ENCODE measurements at places on chromosomes 5 and 9.
A peak's percentile ranks its signal among the peaks of the same experiment; 100 is the strongest.

DNA sequence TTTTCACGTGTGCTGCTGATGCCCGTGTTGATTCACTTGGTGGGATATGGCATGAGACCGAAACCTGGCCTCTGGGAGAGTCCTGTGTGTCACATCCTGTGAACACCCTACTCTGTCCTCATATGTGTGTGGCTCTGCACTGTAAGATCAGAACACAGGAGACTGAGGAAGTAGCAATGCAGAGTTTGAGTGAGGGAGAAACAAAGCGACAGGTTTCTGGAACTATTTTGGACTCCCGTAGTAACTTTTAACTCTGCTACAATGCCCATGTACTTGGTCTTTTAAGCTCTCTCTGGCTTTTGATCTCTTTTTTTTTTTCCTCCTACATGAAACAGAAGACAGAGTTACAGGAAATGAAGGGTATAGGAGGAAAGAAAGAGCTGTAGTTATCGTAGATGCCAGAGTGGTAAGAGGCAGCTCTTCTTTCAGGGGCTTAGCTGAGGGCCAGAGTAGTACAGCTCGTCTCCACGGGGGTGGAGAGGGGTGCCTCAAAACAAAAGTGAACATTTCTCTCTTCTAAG lies 26.6 kb downstream of the GRAMD2B start:
- DNase-seq: peak; percentile 94

GRCh38 chr5:33363537-33363936 lies 77.2 kb upstream of the TARS1 start:
- no peak for DNase-seq

GRCh38 chr9:16310278-16311110 lies 560.0 kb downstream of the BNC2 start:
- DNase-seq: no peak

DNA sequence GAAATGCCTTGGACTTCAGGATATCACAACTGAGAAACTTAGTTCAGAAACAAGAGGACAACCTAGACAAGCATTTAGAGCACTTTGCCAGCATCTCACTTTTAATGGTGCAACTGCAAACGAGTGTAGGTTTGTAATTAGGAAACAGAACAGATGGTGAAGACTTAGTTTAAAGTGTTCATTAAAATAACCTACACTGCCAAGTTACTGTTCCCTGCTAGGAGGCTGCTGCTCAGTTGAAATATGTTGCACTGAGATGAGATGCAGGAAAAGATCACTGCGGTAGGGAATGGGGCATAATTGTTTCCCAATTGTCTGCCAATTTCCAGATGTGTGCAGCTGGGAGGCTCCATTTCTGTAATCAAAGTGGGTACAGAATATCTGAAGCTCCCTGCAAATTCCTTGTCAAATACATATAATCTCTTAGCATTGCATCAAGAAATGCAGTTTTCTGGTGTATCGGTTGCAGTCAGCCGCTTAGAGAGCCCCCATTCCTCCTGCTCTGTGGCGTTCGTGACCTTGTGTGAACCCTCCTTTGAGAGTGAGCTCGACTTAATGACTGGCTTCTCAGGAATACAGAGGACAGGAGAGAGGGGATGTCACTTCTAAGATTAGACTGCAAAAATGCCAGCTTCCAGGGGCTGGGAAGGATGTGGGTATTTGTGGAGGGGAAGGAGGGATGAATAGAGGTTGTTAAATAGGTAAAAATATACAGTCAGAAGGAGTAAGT lies 448.9 kb downstream of the MED10 start:
- no peak for DNase-seq

GRCh38 chr9:99724640-99725039 lies 97.0 kb upstream of the NR4A3 start:
- DNase-seq: no peak

GRCh38 chr5:56414066-56414465 lies 180.9 kb upstream of the ANKRD55 start:
- DNase-seq: no peak

GRCh38 chr9:86034863-86035734 lies 64.3 kb downstream of the GOLM1 start:
- peak; percentile 53 for DNase-seq

DNA sequence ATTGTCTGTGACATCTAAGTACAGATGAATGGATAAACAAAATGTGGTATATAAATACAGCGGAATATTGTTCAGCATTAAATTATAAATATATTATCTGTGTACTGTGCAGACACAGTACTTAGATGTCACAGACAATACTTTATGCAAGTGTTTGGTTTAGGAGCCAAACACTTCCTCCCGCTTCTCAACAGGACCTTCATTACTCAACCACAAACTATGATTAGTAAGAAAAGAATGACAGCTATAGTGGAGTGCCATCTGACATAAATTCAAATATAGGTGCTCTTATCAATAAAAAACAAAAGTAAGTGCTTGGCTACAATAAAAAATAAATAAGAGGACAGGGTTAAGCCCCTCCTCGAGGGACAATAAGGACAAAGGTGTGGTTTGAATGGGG lies 38.9 kb upstream of the STX17 start:
- peak; percentile 42 for DNase-seq

DNA sequence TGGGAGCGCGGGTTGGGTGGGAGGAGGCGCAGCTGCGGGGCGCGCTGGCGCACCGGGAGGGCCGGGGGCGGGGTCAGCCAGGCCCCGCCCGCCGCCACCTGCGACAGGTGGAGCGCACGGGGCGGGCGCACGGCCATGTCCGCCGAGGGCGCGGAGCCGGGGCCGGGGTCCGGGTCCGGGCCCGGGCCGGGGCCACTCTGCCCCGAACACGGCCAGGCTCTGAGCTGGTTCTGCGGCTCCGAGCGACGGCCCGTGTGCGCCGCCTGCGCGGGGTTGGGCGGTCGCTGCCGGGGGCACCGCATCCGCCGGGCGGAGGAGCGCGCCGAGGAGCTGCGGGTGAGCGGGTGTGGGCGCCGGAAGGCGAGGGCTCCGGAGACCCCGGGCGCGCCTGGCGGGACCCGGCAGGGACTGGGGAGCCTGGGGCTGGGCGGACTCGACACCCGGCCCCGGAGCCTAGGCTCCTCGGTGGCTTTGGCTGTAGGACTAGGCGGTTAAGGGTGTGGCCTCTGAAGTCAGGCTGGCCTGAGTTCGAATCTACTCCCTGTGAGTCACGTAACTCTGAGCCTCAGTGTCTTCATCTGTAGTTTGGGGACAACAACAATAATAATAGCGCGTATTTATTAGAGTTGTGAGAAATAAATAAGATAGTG lies at the start of gene BSPRY:
Gene BSPRY (plus strand): TSS at position 97 of the 650 bp plus-strand sequence. CDS start 39 bp downstream, at position 136.
- DNase-seq: peak; percentile 53

DNA sequence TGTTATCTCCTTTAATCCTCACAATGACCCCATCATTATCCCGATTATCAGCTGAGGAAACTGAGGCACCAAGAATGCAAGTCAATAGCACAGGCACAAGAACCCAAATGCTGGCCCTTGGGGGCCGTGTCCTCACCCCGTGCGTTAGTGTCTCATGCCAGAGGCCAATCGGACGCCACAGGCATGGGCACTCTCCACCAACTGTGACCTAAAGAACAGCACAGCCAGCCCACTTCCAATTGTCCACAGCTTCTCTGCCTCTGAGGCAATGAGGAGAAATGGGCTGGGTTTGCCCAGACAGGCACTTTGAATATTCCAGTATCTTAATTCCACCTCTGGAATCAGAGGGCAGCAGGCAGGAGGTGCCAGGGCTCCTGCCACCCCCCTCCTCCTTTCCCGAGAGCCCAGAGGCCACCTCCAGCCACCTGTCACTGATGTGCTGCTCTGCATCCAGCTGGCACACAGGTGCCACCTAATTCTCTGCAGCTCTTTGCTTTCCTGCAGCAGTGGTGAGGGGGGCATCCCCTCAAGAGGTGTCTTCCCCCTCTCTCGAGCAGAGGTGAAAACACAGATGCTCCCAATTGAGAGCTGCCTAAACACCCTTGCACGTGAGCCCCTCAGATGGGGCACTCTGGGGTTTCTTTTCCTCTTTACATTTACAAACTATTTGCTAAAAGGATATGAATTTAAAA lies 107.5 kb downstream of the ROR2 start:
- no peak for DNase-seq

GRCh38 chr5:2176581-2176980 lies 293.9 kb upstream of the IRX4 start:
- no peak for DNase-seq

- DNase-seq: no peak
Measured at GRCh38 chr5:155938051-155938450, 388.9 kb upstream of the SGCD start.

DNA sequence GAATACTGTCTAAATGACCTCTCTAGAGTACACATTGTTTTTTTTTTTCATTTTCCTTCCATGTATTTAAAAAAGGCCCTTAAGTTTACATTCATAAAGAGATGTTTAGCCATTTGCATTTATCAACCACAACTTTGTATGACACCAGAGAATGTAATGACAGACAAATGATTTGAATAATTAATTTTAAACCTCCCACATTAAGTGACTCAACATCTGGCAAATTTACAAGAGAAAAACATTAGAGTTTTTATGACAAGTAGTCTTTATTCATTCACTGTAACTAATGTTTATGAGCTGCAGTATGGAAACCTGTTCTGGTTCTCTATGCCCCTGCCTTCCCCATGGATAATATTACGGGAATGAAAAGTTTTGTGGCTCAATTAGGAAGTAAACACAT lies 1093.8 kb upstream of the CDH9 start:
- DNase-seq: no peak

DNA sequence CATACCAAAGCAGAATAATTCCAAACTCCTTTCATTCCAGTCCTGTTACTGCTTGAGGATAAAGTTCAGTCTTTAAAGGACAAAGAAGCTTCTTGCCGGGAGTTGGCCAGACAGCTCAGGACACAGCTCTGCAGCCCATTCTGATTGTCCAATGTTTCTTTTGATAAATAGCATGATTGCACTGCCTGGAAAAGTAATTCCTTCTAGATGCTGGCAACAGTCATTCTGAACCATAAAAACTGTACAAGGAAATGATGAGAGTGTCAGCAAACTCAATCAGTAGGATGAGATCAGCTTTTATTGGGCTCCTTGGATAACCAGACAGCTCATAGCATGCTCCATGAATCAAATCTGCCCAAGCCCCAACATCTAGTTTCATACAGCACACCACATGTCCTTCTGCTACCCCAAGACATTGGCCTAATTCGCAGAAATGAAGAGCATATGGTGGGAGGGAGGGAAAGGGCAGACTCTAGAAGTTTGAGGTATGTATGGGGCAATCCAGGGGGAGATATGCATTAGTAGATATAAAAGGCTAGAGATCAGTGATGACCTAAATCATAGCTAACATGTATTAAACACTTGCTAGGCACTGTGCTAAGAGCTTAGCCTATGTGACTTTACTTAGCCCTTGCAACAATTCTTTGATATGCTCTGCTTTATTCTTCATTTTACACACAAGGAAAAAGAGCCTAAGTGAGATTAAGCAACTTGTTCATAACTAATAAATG lies 219.9 kb upstream of the NREP start:
- peak; percentile 38 for DNase-seq

GRCh38 chr9:14326264-14326826 lies 12.4 kb upstream of the NFIB start:
- peak; percentile 90 for DNase-seq

- DNase-seq: no peak
Measured at GRCh38 chr5:119678351-119679028, 49.1 kb downstream of the FAM170A start.

All from kidney tubule cell (primary cell).